ENCODE measurements at places on chromosomes 7 and 10.

- peaks cover 29% of the 10 kb centered on the region for H3K36me3 ChIP-seq
- no peak for DNase-seq
- peak overlapping the region; percentile 8 for H3K4me3 ChIP-seq
- H3K27me3 ChIP-seq, result no peaks in the 10 kb centered on the region
- peak overlapping the region; percentile 47 for H3K27ac ChIP-seq
Measured at GRCh38 chr7:26167303-26167934, 15.4 kb downstream of the NFE2L3 start.

GRCh38 chr7:18866359-18867036 lies 250.9 kb downstream of the TWIST1 start:
- no peaks in the 10 kb centered on the region for H3K27me3 ChIP-seq
- DNase-seq, result peak; percentile 37
- H3K4me3 ChIP-seq, result no peak overlapping the region
- no peak overlapping the region for H3K27ac ChIP-seq

- no peak overlapping the region for H3K27ac ChIP-seq
- H3K27me3 ChIP-seq, result no peaks in the 10 kb centered on the region
- no peaks in the 10 kb centered on the region for H3K36me3 ChIP-seq
- no peaks in the 10 kb centered on the region for H3K4me1 ChIP-seq
Measured at GRCh38 chr7:15399441-15399840, 162.4 kb downstream of the AGMO start.

DNA sequence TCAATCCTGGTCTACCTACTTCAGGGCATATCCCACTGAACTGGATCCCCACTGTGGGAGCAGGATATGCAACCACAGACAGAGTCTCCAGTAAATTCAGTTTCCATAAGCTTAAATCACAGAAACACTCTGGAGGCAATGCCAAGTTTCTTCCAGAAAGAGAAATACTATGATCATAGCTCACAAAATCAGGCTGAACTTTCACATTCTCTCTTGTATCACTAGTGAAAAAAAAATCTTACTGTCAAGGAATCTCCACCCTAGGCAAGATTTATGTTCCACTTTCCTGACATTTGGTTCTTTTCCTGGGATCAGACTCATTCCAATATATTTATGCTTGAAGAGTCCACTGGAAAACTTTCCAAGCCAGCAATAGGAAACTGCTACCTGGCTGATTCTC lies 749.0 kb downstream of the SUGCT start:
- no peak overlapping the region for H3K4me3 ChIP-seq
- DNase-seq, result no peak
- H3K4me1 ChIP-seq, result no peaks in the 10 kb centered on the region
